ENCODE measurements at places on chromosomes 6 and 20. TPM values are rescaled to one million over a fixed set of nuclear protein-coding genes. Genes with fewer than 3 reads are reported as not detected.

Gene PDYN
- total RNA-seq, result not detected

Gene SUMO4
- total RNA-seq, result 9.0 TPM

Gene NOTCH4
- total RNA-seq, result 0.60 TPM

Gene MOCS1
- total RNA-seq, result 0.52 TPM

Gene ZBTB46
- total RNA-seq, result 0.21 TPM

Gene GLP1R
- not detected for total RNA-seq

Gene TINAG
- total RNA-seq, result not detected

Gene OR2H2
- not detected for total RNA-seq

Gene LY6G6D
- total RNA-seq, result not detected
